ENCODE measurements at places on chromosomes 6 and 20.

- no peak for DNase-seq
Measured at GRCh38 chr20:37853823-37854375, 49.0 kb upstream of the VSTM2L start.

DNA sequence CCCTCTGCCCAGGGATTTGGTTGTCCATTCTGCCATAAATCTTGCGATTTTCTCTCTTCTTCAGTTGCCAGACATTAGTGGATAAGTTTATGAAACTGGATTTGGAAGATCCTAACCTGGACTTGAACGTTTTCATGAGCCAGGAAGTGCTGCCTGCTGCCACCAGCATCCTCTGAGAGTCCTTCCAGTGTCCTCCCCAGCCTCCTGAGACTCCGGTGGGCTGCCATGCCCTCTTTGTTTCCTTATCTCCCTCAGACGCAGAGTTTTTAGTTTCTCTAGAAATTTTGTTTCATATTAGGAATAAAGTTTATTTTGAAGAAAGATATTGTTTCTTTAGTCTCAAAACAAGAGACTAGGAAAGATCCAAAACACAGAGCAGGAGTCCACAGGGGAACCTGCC, at the start of gene SAPCD1:
SAPCD1 (plus strand) TSS at position 301 of the 400 bp plus-strand sequence. CDS start 399 bp downstream, outside the sequence.
- DNase-seq = no peak

DNA sequence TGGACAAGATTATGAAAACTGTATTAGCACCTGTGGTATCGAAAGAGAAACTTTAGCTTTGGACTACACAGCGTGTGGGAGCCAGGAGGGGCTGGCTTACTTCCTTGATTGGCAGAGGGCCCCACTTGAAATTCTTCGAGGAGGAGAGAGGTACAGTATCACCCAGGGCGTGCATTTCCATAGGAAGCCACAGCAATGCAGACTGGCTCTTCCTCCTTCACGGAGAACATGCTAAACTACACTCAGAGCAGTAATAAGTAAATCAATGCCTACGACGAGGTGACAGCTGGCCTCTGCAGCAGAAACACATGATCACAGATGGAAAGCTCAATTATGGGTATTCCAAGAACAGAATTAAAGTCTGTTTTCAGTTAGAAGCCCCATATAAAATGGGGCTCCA, 44.2 kb downstream of the MYLK4 start:
- no peak for DNase-seq

DNA sequence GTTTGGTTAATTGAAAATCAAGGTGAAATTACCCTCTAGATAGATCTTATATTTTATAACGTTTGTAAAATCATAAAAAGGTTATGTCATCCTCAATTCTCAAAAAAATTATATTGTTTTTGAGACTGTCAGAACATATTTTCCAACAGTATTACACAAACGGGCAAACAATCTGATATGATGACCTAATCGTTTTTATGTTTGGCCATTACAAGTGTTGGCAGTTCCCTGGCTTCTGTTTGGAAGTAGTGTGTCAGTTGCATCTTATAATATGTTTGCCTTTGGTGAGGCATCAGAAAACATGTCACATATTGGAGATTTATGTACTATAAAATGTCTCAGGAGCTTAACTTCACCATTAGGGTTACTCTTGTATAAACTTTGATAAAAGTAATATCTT, 308.1 kb upstream of the EPHA7 start:
- DNase-seq = no peak

DNA sequence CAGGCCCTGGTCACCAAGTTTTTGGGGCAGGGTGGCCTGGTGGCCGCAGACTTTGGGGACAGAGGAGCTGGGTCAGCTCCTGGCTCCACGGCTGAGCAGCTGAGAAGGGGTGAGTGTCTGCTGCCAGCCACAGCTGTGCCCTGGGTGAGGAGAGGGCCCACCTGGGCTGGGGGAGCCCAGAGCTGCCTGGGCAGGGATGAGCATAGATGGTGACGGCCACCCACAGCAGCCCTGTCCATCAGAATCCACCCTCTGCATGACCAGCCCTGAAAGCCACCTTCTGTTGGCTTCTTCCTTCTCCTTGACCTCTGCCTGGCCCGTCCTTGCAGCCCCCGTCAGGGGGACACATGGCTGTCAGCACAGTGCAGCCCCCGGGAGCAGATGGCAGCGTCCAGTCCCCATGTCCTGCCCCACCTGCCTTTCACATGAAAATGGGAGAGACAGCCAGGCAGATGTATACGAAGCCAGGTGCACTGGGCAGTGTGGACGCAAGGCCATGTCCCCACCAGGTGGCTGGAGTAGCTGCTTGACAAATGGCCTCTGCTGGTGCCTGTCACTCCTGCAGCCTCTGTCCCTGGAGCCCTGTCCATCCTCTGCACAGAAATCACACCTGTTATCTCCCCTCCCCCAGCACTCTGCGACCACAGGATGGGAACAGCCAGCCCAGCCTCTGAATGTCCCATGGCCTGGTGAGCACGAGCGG, 220.8 kb downstream of the PREX1 start:
- DNase-seq = no peak

DNA sequence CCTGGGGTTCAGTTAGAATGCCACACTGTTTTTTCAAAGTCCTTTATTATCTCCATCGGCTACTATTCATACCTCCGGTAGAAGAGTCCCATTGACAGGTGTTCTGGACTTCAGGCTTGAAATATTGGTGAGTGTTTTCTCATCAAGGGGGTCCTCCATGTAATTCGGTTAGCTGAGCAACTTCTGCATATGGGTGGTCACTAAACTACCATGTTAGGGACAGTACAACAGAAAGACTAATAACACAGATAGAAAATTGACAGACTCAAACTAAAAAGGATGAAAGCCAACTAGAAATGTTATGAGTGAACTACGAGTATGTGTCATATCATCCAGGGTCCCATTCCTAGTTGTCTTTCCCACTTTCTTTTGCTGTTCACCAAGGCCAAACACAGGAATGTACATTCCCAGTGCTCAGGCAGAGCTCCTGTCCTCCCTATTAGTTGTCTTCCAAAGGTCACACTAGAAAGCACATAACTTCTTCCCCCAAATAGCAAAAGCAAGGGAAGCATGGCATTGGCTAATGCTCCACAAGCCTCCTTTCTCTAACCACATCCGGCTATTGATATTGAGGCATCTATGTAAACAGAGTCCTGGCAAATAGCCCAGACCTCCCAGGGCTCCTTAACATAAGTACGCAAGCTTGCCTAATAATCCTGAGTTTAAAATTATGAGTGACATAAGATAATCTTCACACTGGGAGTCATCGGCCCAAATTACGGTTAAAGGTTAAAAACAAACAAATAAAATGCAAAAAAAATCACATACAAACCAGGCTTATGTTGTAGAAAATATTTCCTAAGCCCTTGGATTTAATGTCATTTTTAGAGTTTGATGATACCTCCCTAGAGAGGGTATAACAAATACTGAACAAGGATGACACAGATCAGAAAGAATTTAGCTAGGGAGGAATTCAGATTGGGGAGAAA, 13.2 kb downstream of the CCN2 start:
- DNase-seq = no peak

- no peak for DNase-seq
Measured at GRCh38 chr6:53236241-53236640, 87.6 kb upstream of the GCM1 start.

DNA sequence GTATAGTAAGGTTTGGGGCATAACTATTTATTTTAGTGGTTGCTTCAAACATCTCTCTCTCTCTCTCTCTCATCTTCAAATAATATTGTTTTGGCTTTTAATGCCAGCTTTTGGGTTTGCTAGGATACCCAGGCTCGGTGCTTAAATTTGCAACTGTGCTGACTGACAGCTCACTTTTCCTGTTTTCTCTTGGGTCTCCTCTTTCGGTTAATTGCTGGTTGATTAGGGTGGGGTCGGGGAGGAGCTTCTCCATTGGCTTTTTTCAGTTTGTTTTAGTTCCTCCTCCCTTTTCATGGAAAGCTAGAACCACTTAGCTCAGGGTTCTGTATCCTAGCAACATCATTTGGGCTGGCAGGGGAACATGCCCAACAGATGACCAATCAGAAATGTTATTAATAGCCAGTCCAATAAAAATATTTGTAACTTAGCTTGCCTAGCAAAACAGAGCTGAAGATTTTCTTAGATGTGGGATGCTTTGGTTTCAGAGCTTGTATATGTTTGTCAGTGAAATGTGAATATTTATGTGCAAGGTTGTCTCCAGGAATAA, 11.3 kb downstream of the TFAP2B start:
- DNase-seq = no peak

- DNase-seq = peak; percentile 76
Measured at GRCh38 chr6:105087571-105088211, 92.1 kb downstream of the POPDC3 start.

DNA sequence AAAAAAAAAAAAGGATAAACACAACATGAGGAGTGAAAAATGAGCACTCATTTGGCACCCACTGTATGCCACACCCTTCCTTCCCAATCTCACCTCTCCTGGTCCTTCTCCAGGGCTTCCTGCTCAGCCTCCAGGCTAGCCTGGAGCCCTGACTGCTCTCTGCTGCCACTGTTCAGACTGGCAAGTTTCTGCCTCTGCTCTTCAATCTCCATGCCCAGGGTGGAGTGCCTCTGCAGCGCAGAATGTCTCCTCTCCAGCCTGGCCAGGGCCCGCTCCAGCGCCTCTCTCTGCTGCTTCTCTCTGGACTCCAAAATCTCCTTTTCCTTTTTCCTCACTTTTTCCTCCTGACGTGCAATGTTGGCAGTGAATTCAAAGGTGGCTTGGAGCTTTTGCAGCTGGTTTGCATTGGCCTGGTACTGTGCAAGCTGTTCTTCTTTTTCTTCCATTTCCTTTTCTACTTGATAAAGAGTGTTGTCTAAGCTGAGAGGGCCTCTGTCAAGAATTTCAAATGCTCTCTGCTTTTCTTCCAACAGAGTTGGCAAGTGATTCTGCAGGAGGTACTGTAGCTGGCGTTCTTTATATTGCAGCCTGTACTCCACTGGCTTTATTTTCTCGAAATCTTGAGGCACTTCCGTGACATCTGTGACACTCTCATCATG, 194.4 kb downstream of the KIF16B start:
- no peak for DNase-seq

GRCh38 chr6:130037207-130037811, 18.9 kb downstream of the L3MBTL3 start:
- DNase-seq = no peak

- no peak for DNase-seq
Measured at GRCh38 chr6:34233867-34234266, 2.8 kb upstream of the HMGA1 start.

- DNase-seq = no peak
Measured at GRCh38 chr20:3190681-3191111, 13.8 kb downstream of the DDRGK1 start.

DNA sequence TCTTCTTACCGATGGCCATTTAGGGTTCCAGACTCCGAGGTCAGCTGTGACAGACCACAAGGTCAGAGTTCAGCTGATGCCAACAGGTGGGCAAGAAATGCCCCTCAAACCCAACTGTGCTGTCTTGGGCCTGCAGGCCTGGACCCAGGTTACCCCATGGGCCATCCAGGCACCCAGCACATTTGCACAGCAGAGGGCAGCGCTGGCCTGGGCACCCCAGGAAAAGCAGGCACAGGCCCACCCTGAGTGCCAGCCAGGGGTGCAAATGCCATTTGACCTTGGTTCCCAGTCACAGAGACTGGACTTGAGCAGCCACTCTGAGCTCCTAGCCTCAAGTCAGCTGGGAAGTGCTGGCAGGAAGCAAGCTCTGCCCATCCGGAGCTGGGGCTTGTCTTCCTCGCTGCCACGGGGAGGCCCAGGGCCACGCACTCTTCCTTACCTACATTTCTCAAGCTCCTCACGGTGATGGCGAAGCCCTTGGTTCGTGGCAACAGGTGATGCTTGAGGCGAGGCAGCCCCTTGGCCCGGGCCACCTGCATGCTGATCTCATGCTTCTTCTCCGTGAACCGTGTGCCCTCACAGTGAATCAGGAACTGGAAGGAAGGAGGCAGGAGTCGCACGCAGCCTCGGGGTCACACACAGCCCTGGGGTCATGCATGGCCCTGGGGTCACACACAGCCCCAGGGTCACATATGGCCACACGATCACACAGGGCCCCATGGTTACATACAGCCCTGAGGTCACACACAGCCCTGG, 120.8 kb downstream of the AGPAT4 start:
- DNase-seq = no peak

GRCh38 chr20:45406260-45407066, 1.6 kb upstream of the DBNDD2 start:
- peak; percentile 70 for DNase-seq

DNA sequence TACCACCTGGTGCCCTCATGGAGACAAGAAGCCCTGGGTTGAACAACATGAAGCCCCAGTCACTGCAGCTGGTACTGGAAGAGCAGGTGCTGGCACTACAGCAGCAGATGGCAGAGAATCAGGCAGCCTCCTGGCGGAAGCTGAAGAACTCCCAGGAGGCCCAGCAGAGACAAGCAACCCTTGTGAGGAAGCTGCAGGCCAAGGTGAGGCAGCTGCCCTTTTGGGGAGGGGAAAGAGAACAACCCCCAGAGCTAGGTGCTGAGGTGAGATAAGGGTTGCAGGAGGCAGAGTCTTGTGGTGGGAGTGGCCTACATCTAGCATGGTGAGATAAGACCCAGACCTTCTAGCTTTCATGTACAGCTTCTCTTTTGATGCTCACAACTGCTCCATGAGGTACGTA, 7.0 kb downstream of the CEP250 start:
- DNase-seq = no peak

GRCh38 chr6:2447931-2448330, 202.5 kb upstream of the GMDS start:
- DNase-seq = no peak

GRCh38 chr6:125764121-125764671, 14.8 kb downstream of the HEY2 start:
- no peak for DNase-seq

GRCh38 chr6:2797564-2798031, 32.4 kb downstream of the WRNIP1 start:
- DNase-seq = no peak

- no peak for DNase-seq
Measured at GRCh38 chr6:67779876-67780275, 855.2 kb upstream of the ADGRB3 start.

GRCh38 chr20:64151633-64152530, 12.4 kb upstream of the MYT1 start:
- no peak for DNase-seq

DNA sequence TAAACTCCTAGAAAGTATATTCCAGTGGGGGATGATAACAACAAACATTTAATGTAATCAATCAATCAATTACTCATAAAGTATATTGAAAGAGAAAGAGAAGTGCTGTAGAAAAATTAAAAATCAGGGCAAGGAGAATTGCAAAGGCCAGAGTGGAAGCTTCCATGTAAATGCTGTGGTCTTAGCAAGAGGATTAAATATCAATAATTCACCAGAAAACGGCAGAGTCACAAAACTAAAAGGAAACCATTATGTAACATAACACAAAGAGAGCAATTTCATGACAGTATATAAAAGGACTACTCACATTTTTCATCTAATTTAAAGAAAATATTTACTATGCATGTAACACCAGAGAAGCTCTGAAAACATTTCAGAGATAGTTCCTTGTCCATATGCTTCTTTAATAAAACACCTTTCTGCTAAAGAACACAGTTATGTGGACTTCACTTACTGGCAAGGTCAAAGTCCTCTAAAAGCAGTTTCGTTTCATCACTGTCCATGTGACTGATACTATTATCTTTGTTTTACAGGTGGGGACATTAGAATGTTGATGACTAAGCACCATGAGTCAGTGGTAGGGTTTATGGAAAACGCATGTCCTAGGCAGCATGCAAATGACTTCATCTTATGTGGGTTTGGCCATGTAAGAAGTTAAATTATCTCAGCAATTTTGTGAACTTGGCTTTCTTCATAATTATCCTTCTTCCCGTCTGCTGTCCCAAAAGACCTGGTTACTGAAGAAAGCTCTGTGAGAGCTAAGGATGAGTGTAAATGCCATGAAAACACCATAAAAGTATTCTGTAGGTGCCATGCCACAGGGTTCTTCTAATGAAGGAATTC, 185.8 kb upstream of the TENT5A start:
- no peak for DNase-seq

- DNase-seq = no peak
Measured at GRCh38 chr20:63153254-63154221, 62.4 kb downstream of the YTHDF1 start.
